ENCODE measurements at places on chromosomes 3 and 15.

DNA sequence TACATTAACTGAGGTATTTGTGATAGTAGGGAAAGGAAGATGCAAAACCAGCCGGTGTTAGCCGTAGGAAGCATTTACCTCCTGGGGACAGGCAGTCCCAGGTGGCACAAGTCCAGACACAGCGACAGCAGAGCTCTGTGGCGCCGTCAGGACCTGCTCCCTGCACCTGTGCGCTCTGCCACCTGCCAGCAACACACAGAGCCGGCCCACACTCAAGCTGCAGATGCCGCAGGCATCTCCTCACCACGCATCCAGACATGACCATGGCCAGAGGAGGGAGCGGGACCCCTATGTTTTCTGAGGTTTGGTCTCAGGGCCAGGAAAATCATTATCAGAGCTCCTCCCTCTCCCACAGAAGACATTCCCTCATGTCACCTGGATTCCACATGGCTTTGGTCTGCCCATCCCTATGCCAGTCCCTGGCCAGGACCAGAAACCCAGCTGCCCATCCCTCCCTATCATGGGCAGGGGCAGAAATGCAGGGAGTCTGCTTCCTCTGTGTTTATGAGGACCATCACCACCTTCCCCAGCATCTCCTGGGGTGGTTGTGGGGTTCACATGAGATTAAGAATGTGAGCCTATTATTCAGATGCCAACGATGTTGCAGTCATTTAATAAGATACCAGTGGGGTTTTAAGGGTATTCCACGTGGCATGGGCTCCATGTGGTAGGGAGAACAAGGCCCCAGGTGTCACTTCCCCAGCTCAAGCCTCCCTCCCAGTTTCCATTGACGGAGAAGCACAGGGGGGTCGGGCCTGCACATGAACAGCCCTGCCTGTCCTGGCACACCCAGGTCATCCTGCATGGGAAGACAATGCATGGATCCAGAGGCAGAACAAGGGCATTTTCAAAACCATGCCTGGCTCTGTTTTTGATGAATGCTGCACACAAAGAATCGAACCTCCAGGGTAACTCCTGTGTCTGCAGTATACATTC, 251.1 kb downstream of the OCA2 start:
- no peak for DNase-seq

- DNase-seq: peak; percentile 76
Measured at GRCh38 chr3:100089812-100090668, 24.3 kb downstream of the FILIP1L start.

- DNase-seq: no peak
Measured at GRCh38 chr3:176712191-176712590, 485.1 kb downstream of the TBL1XR1 start.

- no peak for DNase-seq
Measured at GRCh38 chr3:182027366-182027765, 315.6 kb downstream of the SOX2 start.

DNA sequence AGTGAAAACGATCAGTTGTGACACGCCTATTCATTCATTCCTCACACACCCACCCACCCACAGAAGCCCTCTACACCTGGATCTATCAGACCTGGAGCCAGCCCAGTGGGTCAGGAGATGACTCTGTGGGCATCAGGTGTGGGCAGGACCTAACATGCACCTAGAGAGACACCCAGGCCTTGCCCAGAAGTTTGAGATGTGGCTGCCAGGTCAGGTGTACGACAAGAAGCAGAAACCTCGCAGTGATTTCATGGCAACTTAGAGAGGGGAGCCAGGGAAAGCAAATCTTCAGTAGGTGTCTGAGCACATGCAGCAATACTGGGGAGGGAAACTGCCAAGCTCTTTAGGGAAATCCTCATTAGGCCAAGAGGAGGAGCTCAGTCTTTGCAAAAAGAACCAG, 264.7 kb upstream of the ROPN1 start:
- DNase-seq: no peak
